Activated CD4-positive, alpha-beta T cell treated with anti-CD3 and anti-CD28 coated beads, Interleukin-2, amount 50 U/mL, for 1 hour (primary cell): ENCODE measurements at places on chromosomes 12 and 14.

- no peak for DNase-seq
Observed at GRCh38 chr12:51632623-51633022, 41.6 kb downstream of the SCN8A start.

- DNase-seq: no peak
Observed at GRCh38 chr14:64806202-64806861, 73.4 kb downstream of the SPTB start.

DNA sequence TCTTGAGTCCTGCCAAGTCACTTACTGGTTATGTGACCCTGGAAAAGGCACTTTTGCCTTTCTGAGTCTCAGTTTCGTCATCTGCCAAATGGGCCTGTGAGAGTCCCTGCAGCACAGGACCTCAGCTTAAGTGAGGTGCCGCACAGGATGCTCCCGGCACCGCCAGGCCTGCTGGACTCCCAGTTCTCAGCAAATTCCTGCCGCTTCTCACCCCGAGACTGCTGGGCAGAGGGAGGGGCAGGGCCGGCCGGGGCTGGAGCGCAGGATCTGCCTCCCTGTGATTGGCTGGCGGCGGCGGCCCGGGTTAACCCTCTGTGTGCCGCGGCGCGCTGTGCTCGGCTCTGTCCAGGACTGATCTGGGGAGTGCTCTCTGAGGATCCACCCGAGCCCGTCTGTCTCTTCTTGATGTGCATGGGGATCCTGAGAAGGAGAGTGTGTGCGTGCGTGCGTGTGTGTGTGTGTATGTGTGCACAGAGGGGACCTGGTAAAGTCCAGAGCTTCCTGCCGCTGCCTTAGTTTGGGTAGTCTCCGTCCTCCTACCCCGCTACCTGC lies 8.6 kb downstream of the SETD1B start:
- DNase-seq: no peak

DNA sequence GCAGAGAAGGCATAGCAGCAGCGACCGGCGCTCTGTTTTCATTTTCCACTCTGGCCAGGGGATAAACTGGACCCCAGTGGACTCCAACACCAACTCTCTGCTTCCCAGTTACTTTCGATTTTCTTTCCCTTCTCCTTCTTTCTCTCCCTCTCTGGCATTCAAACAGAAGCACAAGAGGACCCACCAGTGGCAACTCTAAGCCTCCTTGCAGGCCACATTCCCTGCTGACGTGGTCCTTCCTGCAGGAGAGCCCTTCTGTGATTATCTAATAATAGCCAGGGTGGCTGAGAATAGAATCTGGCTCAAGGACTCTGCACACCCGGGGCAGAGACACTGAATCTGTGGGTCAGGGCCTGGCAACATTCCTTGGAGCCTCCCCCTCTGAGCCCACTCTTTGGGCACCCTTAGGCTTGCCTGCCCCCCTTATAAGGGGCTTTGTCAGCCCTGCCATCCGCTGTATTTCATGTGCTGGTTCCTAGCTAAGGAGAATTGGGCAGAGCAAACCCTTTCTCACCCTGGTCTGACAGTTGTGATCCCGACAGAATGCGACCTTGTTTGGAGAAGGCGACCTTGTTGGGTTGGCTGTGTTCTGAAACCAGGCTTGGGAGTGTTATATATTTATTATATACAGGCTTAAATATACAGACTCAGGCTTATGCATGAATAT lies 8.2 kb upstream of the HOXC6 start:
- DNase-seq: no peak

- no peak for DNase-seq
Observed at GRCh38 chr12:131311764-131312163, 358.1 kb downstream of the ADGRD1 start.

- DNase-seq: no peak
Observed at GRCh38 chr12:28506271-28506670, 316.0 kb downstream of the CCDC91 start.

- DNase-seq: no peak
Observed at GRCh38 chr12:105257321-105257728, 21.4 kb upstream of the APPL2 start.
